Activated CD4-positive, alpha-beta T cell treated with anti-CD3 and anti-CD28 coated beads for 48 hours (primary cell): ENCODE measurements at places on chromosomes 1 and 21.

- DNase-seq: no peak
Observed at GRCh38 chr1:225476538-225476988, 48.7 kb upstream of the LBR start.

DNA sequence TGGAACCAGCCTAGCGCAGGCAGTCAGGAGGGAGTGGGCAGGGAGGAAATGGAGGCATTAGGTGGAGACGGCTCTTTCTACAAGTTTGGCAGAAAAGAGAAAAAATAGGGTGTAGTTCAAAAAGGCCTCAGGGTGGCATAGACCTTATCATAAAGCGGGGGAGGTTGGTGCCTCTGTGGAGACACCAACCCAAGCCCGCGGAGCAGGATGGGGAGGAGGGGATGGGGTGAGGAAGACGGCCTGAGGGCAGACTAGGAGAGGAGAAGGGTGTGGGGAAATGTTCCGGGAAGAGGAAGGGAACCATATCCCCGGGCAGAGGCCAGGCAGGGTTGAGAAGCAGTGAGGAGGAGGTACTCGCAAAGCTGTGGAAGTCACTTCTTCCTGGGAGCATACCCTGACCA is 17.4 kb upstream of the SHE start:
- no peak for DNase-seq

- DNase-seq: no peak
Observed at GRCh38 chr1:64940025-64940424, 26.3 kb downstream of the JAK1 start.

DNA sequence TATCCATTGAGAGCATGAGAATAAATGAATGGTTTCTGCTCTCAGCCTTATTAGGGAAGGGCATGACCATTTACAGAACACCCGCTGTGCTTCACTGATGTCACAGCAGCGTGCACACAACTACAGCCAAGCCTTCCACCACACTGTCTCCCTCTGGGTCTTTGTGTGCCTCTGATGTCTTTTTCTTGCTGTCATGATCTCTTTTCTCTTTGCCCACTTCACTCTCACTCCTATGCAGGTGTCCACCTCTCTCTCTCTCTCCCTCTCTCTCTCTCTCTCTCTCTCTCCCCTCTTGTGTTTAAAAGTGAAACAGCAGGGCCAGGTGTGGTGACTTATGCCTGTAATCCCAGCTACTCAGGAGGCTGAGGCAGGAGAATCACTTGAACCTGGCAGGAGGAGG is 232.5 kb upstream of the JUN start:
- no peak for DNase-seq

DNA sequence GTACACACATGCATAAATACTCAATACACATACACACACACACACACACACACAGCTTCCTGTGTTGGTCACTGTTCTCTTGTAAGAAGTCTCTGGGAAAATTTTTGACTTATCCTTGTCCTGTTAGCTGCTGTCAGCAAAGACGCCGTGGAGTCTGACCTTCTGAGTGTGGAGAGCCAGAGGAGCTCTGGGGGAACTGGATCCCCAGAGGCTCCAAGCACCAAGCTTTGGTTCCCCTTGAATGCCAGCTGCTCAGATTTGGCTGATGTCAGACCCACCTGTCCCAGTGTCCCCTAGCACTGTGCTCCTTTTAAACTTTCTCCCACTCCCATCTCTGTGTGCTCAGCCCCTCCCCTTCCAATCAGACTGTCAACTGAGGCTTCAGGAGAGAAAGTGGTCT is 319.1 kb downstream of the CAMTA1 start:
- DNase-seq: no peak

DNA sequence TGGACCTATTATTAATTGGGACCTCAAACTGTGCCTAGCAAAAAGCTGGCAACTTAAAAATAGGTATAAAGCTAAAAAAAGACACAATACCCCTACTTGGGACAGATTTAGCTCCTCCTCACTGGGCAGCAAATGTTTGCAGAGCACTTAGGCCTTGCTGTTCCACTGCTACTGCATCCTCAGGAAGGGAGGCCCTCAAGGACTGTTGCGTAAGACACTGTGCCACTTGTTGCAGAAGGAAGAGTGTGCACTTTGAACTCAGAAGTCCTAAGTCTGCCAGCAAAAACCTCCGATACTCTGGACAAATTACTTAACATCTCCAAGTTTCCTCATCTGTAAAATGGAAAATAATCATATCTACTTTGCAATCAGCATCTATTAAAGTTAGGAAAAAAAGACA is 322.9 kb downstream of the BARHL2 start:
- DNase-seq: no peak

DNA sequence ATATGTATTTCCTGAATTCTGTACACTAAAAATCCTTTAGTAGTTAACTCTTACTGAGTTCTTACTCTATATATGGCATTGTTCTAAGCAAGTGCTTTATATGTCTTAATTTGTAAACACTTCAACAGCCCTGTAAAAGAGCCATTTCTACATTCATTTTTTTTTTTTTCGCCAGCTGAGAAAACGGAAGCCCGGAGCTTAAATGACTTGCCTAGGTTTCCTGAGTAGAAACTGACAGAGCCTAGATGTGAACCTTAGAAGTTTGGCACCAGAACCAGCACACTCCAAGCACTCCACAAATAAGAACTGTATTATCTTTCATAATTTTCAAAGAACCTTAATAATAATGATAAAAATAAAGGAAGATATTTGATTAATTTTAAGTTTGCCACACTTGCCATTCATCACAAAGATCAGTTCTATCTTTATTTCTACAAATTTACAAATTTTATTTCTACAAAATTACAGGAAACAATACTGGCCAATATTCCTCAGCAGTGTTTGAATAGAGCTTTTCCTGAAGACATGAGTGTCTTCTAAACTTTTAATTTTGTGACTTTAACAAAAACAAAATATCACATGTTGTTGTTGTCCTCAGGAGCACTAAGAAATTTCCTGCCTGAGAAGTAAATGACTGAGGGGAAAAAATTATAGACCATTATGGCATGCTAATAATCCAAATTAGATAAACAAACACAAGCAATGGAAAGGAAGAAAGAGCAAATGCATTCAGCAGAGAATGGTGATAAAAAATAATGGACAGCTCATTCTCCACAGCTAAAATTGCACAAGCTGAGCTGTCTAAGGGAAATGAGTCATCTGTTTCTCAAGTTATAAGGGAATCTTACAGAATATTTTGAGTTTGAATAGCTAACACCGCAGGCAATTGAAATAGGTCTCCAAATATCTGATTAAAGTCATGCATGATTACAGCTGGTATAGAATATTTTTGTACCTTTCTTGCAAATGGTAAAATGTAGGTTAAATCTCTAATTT is 71.2 kb downstream of the DPYD start:
- no peak for DNase-seq

DNA sequence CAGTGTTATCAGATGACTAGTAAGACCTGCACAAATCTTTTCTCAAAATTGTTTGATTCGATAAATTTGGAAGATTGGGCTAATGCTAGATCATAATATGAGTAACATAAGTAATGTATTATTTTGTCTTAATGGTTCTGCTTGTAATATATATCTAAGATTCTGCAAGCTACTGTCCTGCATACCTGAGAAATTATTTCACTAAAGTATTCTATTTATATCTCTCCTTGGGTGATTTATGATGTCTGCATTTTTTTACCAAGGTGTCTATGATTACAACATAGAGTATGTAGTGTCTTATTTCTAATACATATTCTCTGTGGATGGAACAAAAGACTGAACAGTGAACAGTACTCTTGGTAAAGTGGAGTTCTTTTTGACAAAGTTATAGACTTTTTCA is 166.6 kb downstream of the CLEC20A start:
- DNase-seq: no peak

DNA sequence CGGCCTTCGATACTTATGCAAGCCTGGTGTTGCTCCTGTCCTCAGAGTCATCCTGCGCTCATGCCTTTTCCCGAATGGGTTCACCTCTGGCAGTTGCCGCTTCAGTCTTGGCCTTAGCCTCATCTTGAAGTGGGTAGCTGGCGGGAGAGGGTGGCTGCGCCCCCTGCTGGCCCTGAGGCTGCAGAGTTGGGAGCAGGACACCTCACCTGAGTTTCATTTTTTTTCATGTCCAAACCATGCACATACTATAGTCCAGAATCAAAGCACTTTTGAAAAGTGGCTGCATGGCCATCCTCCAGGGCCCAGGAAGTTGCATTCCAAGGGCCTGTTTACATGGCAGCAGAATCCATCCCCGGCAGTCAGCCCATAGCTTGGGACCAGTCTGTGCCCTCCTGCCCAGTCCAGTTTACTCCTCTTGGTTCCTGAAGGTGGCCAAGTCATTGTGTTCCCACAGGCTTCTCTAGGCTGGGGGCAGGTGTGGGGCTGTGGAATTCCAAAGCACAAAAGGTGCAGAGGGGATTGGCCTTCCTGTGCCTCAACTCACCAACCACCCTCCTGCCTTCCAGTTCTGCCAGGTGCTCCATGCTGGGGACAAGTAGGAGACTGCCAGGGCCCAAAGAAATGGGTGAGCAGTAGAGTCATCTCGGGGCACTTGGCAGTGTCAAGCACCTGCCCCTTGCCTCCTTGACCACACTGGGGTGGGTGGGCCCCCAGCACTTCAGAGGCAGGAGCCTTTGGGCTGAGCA is 44.0 kb downstream of the YARS1 start:
- DNase-seq: peak; percentile 84

GRCh38 chr1:247373721-247374141 is 42.1 kb upstream of the ZNF496 start:
- DNase-seq: peak; percentile 75

- no peak for DNase-seq
Observed at GRCh38 chr1:62800281-62800680, 16.3 kb downstream of the ATG4C start.

DNA sequence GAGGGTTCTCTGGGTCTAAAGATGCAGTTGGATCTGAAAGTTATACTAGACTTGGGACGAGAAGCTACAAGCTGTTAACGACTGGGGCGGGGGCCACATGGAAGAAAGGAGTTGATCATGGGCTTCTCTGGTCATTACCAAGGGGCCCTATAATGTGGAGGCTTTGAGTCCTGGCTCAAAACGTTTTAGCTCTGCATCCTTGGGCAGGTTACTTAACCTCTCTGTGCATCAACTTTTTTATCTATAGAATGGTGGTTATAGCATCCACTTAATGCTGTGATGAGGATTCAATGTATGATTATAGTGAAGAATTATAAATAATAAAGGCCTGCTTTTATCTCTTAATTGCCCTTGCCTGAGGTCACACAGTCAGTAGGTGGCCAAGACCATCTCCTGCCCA is 53.1 kb downstream of the UBIAD1 start:
- no peak for DNase-seq

- DNase-seq: no peak
Observed at GRCh38 chr1:209457401-209458125, 126.0 kb upstream of the CAMK1G start.

GRCh38 chr21:46483300-46484295 is 24.9 kb downstream of the DIP2A start:
- DNase-seq: no peak

DNA sequence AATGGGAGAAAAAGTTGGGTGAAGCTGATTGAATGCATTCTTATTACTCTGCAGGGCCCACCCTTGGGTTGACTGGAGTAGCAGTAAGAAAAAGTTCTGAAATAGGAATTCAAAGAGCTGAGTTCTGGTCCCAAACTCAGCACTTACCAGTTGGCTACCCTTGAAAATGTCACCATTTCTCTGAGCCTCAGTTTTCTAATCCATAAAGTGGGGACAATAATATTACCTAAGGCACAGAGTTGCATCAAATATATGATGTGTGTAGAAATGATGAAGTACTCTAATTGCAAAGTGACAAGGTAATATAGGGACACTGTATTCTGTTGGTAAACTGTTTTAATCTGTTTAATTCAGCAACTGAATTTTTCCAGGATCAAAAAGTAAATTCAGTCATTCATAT is 1.2 kb downstream of the LRRC52 start:
- no peak for DNase-seq

GRCh38 chr1:76870037-76870436 is 2.8 kb downstream of the ST6GALNAC5 start:
- no peak for DNase-seq

DNA sequence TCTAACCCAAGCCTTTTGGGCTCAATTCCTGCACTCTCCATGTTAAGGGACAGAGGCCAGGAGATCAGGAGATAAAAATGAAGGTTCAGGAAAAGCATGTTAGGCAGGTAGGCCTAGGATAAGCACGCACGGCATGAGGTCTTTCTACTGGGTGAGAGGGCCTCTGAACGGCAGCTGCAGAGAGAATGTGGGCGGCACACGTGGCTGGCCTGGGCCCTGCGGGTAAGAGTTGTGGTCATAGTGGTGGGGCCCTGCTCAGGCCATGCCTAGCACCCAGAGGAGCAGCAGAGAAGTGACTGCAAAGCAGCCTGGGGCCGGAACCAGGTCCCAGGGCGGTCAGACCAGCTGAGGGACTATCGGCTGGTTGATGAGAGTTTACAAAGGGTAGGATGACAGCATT is 7.5 kb upstream of the FOXO6 start:
- DNase-seq: no peak

- no peak for DNase-seq
Observed at GRCh38 chr1:14836426-14837140, 238.1 kb downstream of the KAZN start.

DNA sequence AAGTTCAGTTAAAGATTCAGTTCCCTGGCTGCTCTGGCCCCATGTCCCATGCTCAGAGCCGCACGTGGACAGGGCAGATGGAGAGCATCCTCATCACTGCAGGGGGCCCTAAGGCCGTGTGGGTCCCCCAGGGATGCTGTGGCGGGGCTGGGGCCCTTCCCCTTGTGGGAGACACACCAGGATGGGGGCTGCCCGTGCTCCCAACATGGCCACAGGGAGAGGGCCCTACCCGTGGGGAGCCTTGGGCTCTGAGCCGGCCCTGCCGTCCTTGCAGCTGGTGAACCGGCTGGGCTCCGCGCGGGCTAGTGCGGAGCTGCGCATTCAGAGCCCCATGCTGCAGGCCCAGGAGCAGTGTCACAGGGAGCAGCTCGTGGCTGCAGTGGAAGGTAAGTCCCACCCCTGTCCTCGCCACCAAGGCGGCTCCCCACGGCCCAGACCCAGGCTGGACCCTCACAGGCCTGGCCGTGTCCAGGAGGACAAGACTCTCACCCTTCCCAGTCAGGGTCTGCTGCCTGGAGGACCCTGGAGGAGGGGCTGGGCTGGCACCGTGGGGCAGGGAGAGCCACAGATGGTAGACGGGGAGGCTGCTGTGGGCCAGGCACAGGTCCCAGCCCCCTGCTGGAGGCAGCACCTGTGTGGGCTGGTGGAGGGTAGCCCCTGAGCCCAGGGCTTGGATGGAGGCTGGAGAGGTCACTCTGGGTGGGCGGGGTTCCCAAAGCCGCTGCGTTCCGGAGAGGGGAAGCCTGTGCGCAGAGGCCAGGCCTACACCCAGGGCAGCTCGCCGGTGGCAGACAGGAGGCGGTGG is 53.8 kb downstream of the TRIM11 start:
- DNase-seq: no peak

DNA sequence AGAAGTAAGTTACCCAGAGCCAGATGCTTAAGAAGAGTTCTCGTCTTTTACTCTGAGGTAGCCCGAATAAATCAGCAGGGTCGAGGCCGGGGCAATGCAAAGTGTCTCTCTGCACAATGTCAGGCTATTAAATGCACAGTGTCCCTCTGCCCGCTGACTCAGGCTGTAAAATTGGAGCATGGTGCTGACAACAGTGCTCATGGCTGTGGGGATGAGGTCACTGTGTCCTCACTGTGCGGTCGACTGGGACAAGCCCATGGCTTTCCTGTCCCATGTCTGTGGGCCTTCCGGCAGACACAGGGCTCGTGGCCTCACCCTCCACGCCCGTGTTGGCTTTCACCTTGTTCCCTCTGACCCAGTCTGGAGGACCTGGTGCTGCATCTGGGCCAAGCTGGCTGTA is 14.6 kb upstream of the SLC2A1 start:
- no peak for DNase-seq
